Activated CD8-positive, alpha-beta memory T cell treated with anti-CD3 and anti-CD28 coated beads for 1 hour (primary cell): ENCODE measurements at places on chromosomes 2 and 18.

DNA sequence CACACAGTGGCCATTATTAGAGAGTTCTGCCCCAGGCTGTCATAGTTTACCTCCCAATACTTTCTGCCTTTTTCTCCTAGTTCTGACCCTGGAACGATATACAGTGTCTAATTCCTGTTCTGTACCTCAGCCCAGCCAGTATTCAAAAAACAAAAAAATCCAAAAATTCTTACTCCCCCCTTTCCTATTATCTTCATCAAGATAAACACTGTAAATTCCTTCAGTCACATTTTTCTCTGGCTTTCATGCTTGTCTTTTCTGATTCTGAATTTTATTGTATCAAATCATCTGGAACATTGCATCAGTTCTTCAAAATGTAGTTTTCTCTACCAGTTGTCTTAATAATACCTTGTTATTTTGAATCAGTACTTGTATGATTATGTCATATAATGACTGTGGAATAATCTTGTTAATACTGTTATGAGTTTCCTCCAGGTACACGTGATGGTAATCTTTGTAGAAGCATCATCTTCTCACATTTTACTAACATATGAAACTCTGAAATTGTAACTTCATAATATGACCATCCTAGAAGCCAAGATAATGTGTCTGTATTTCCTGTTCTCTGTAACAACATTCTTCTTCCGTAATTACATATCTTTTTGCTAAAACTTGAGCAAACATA, 79.0 kb upstream of the NOSTRIN start:
- DNase-seq = no peak

- no peak for DNase-seq
Measured at GRCh38 chr2:152716805-152717227, 445 bp downstream of the PRPF40A start.

GRCh38 chr2:240467149-240467642, 31.7 kb downstream of the GPC1 start:
- DNase-seq = no peak

GRCh38 chr2:18750672-18751554, 161.5 kb upstream of the NT5C1B start:
- DNase-seq = no peak

- no peak for DNase-seq
Measured at GRCh38 chr2:147715807-147716206, 129.0 kb upstream of the ACVR2A start.

- no peak for DNase-seq
Measured at GRCh38 chr18:39521164-39521563, 1955.6 kb upstream of the CELF4 start.

- DNase-seq = no peak
Measured at GRCh38 chr18:25345081-25345866, 6.7 kb downstream of the ZNF521 start.

- DNase-seq = no peak
Measured at GRCh38 chr2:191573216-191573615, 104.7 kb upstream of the NABP1 start.

GRCh38 chr2:109397893-109398292, 215.9 kb downstream of the SEPTIN10 start:
- no peak for DNase-seq

GRCh38 chr2:37080266-37080665, 3.9 kb downstream of the HEATR5B start:
- no peak for DNase-seq

GRCh38 chr2:53880756-53881155, 21.0 kb upstream of the GPR75 start:
- no peak for DNase-seq

GRCh38 chr18:53241161-53241560, 901.2 kb downstream of the DCC start:
- no peak for DNase-seq

- no peak for DNase-seq
Measured at GRCh38 chr2:150759106-150759505, 271.6 kb upstream of the RND3 start.

GRCh38 chr2:239399433-239399920, 1.3 kb downstream of the HDAC4 start:
- DNase-seq = no peak

DNA sequence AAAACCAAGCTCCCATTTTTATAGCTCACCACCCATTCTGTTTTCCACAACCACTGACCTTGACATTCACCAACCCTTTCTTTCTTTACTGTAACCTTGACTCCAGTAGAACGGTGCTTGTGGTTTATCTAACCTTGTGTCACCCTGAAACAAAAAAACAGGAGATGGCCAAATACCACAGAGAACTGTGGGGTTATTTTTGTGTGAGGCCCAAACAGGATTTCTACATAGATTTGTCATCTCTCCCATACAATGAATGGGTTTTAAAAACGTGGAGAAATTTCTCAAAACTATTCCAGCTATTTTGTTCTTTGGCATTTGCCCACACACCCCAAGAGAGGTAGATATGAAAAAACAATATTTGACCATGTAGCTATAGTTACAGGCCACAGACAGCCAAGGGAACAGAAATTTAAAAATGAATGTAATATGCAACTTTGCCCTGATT, 231.3 kb upstream of the TANK start:
- no peak for DNase-seq

GRCh38 chr2:73920577-73921545, 5.8 kb upstream of the DGUOK start:
- no peak for DNase-seq

- no peak for DNase-seq
Measured at GRCh38 chr2:181197140-181197760, 216.8 kb downstream of the UBE2E3 start.

DNA sequence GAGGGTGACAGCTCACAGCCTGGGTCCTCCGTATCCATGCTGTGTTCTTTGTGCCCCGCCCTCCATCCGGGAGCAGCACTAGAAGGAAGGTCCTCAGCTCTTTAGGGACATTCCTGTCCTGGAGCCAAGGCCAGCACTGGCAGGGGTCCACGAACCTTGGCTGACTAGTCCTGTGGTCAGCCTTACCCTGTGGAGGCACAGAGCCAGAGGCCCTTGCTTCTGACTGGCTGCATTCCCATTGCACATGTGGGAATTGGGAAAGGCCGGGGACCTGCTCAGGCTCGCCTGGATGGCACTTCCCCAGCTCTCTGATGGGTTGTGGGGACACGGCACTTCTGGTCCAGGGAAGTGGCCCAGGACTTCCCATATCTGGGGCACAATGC, 24.9 kb upstream of the RHOB start:
- no peak for DNase-seq

- no peak for DNase-seq
Measured at GRCh38 chr18:45056926-45057325, 376.2 kb downstream of the SETBP1 start.

- DNase-seq = no peak
Measured at GRCh38 chr18:5410582-5410981, 115.1 kb upstream of the ZBTB14 start.

- no peak for DNase-seq
Measured at GRCh38 chr2:152646264-152646663, 71.0 kb downstream of the PRPF40A start.

GRCh38 chr2:198144660-198145059, 340.3 kb downstream of the PLCL1 start:
- DNase-seq = no peak

GRCh38 chr2:54555318-54555837, 99.3 kb downstream of the SPTBN1 start:
- DNase-seq = no peak

GRCh38 chr2:15782009-15782751, 158.2 kb upstream of the MYCN start:
- no peak for DNase-seq

DNA sequence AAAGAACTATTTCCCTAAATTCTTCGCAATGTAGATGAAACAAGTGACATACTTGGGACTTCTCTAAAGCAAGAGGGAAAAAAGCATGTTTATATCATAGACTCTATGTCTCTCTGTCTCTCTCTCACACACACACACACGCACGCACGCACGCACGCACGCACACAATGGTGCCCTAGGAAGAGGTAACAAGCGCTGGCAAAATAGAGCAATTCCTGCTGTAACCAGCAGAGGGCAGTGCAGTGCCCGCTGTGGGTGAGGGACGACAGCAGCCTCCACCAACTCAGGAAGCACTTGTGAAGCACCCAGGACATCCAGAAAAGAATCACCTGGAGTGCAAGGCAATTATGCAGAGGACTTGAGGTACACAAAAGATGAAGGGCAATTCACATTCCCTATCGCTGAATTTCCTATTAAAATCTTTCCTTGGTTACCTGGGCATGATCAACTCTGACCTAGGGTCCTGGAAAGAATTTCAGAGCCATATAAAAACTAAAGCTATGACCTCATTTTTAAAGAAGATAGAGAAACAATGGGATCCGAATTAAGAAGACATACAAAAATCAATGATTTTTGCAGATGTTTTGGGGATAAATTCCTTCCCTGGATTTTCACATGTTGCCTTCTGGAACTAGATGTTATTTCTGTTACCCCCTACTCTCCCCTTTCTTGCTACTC, 166.4 kb downstream of the PDE11A start:
- DNase-seq = no peak

DNA sequence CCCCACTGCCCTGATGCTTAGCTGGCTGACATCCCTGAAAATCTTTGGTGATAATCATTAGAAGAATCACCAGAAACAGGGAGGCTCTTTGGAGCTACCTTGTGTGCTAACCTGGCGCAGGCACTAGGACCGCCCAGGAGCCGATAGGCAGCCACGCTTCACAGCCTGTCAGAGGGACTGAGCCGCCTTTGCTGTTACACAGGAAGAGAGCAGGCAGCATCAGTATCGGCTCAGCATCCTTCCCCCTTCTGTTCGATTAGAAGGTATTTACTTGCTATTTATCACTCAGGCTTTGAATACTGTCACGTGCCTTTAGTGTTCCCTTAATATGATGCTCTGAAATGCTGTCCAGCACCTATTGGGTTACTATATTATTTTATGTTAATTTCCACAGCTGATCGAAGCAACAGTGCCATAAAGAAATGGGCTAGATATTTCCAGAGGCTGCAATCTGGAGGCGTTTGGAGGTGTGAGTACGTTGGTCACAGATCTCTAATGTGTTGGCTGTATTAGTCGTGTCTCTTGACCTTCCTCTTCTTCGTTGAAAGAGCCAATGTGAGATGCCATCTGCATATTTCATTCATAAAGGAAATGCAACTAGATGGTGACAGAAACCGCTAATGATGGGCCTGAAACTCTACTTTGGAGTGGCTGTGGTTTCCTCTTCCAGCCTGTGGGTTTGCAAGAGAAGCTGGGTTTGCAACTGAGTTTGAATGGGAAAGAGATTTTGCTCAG, 110.4 kb upstream of the RAB27B start:
- DNase-seq = peak; percentile 1

DNA sequence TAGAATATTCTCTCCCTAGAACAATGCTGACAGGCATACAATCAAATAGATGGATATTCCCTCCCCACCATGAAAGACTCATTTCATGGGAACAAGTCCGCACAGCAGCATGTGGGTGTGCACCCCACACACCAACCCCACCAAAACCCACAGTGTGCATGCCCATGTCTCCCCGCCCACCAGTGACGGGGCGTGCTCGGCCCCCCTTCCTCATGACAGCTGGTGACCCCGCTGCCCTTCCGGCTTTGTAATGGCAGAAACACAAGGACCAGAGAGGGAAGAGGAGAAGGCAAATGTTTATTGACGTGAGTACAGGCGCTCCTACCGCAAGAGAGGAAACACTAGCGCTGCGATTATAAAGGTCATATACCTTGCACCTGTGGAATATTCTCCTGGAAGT, 30.8 kb upstream of the ODC1 start:
- no peak for DNase-seq

- DNase-seq = no peak
Measured at GRCh38 chr2:46329803-46330775, 32.9 kb downstream of the EPAS1 start.

DNA sequence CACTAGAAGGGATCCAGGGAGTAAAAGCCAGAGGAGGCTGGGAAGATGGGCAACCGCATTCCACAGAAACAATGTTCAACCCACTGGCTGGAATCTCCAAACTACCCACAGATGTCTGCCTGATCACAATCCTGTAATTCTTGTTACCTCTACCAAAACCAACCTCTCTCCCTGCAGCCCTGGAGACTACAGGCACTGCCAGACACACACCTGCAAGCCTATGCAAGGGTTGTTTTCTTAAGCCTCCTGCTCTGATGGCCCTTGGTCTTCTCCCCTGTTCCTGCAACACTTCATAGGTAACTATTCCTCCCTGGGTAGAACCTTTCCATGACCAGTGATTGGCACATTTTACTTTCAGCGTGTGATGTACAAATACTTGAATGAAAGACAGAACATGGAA, 21.9 kb downstream of the ST6GAL2 start:
- no peak for DNase-seq

GRCh38 chr2:181648478-181649155, 8.3 kb downstream of the CERKL start:
- no peak for DNase-seq

DNA sequence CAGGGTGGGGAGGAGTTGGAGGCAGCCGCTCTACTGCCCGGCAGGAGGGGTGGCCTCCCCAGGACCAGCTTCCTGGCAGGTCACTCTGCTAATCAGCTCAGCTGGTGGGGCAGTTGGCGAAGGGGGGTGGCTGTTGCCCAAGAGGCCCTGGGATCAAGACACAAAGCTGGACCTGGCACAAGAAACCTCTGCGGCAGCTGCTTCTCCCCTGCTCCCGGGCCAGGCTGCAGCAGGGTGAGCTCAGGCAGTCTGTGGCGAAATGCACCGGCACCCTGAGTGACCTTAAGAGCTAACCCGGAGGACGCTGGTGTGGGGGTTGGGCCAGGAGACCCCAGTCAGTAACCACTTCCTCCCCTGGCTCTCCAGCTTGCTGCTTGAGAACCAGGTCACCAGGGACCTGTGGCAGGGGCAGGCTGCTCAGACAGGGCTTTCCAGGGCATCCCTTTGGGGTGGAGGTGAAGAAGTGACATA, 31.1 kb downstream of the TOGARAM2 start:
- DNase-seq = no peak

GRCh38 chr2:150045601-150046000, 441.9 kb downstream of the RND3 start:
- no peak for DNase-seq

- DNase-seq = no peak
Measured at GRCh38 chr2:2271469-2271941, 59.6 kb downstream of the MYT1L start.

DNA sequence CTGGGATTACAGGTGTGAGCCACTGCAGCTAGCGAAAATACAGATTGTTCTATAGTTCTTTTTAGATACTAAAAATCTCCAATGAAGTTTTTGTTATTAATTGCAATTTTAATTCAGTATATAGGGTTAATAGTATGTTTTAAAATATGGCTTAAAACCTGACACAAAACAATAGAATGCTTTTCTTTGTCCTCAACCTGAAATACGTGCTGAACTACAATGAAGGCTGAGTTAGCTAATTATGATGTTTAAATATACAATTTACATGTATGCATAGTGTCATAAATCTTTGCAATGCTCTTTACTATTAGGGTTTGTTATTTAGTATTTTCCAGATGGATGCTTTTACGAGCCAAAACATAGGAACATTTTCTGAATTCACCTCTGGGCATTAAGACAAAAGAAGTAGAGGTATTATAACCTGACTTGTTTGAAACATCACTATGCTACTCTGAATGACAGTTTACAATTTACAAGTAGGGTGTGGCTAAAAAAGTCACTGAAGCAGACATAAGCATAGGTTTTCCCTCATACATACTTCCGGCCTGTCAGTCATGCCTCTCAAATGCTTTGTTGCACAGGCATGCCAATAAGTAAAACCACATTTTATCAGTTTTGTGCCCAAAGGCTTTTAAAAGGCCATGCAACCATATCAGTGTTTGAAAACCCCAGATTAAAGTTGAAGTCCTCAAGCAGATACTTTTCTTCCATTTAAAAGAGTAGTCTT, 168.3 kb downstream of the OTX1 start:
- no peak for DNase-seq

- DNase-seq = no peak
Measured at GRCh38 chr2:48424866-48425265, 105.1 kb upstream of the STON1 start.
